ENCODE measurements at places on chromosomes 3 and 15. TPM values are rescaled to one million over a fixed set of nuclear protein-coding genes. Genes with fewer than 3 reads are reported as not detected.

The CISH gene
- 0.57 TPM for total RNA-seq

The NSUN3 gene
- total RNA-seq, result 14.4 TPM

The SST gene
- total RNA-seq, result not detected

The GRM7 gene
- total RNA-seq, result not detected

The ERICH6 gene
- total RNA-seq, result 0.28 TPM

- H3K36me3 ChIP-seq, result peaks cover 4% of the 10 kb centered on the region
- H3K27me3 ChIP-seq, result no peaks in the 10 kb centered on the region
- H3K4me3 ChIP-seq, result no peak overlapping the region
- H3K27ac ChIP-seq, result no peak overlapping the region
- H3K4me1 ChIP-seq, result no peaks in the 10 kb centered on the region
- DNase-seq, result no peak
Observed at GRCh38 chr3:58274027-58274614, 31.9 kb upstream of the RPP14 start.

GRCh38 chr3:49133226-49133951, 539 bp upstream of the LAMB2 start:
- H3K27me3 ChIP-seq, result no peaks in the 10 kb centered on the region
- no peaks in the 10 kb centered on the region for H3K36me3 ChIP-seq
- peaks cover 12% of the 10 kb centered on the region for H3K4me1 ChIP-seq
- H3K27ac ChIP-seq, result peak overlapping the region; percentile 91
- no peak for DNase-seq

- no peak overlapping the region for H3K27ac ChIP-seq
- H3K27me3 ChIP-seq, result no peaks in the 10 kb centered on the region
- H3K36me3 ChIP-seq, result peaks cover 7% of the 10 kb centered on the region
- no peak for DNase-seq
- H3K4me1 ChIP-seq, result no peaks in the 10 kb centered on the region
Observed at GRCh38 chr15:98939311-98940080, 68.1 kb downstream of the PGPEP1L start.

DNA sequence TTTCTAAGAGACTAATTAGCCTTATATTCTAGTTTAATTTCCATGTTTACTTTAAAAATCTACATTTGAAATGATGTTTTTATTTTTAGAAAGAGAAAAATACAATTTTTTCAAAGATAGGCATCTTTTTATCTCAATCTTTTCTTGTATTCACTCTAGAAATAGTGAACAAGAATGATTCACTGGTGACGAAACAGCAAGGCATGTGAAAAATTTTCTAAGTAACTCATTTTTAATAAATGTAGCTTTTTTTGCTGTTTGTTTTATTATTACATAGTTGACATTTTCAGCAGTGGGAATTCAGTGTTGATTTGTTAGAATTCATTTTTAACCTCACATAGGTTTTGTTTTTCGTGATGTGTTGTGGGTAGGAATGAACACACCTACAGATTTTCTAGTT, 1226.4 kb downstream of the NSUN3 start:
- H3K27me3 ChIP-seq, result no peaks in the 10 kb centered on the region
- H3K27ac ChIP-seq, result no peak overlapping the region
- DNase-seq, result no peak
- no peaks in the 10 kb centered on the region for H3K36me3 ChIP-seq
- no peaks in the 10 kb centered on the region for H3K4me1 ChIP-seq

The BNC1 gene
- total RNA-seq, result not detected

DNA sequence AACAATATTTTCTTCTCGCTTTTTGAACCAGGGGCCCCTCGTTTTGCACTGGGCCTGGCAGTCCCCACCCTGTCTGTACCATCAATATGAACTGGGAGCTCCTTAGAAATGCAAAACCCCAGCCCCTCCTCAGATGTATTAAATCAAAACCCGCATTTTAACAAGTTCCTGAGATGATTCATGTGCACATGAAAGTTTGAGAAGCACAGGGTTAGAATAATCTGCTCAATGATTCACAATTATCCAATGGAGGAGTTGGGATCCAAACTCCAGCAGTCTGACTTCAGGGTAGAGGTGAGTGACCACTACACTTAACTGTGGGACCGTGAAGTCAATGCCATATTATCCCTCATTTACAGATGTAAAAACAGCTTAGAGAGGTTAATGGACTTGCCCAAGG, 256.4 kb downstream of the IGSF11 start:
- DNase-seq, result no peak
- H3K36me3 ChIP-seq, result no peaks in the 10 kb centered on the region
- no peaks in the 10 kb centered on the region for H3K27me3 ChIP-seq
- no peak overlapping the region for H3K27ac ChIP-seq
- no peak overlapping the region for H3K4me3 ChIP-seq

DNA sequence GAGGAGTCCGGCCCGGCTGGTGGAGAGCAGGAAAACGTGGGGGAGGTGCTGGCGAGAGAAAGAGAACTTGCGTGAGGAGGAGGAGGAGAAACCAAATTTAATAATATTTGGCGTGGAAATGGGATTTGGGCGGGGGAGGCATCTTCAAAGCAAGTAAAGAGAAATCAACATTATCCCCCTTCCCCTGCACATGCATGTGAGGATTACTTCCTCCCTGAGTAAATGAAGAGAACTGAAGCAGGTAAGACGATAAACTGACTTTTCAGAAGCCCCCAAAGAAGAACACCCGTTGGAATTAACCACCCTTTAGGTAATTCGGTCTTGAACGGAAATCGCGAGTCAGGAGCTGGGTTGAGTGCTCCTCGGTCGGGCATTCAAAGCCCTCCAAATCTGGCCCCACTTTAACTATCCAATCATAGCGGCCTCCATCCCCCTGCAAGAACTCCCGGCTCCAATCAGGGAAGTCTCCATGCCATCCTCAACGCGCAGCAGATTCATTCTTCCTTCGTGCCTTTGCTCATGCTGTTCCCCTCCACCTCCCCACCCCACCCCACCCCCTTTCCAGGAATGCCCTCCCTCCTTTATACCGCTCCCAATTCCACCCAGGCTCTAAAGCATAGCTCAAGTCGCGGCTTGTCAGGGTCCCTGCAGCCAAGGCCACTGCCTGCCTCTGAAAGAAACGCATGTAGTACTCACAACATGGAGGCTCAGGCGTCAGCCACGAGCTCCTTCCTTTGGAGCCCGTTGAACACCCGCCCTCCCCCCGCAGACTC, 545 bp upstream of the RFX7 start:
- H3K27ac ChIP-seq, result peak overlapping the region; percentile 95
- H3K36me3 ChIP-seq, result no peaks in the 10 kb centered on the region
- peak overlapping the region; percentile 58 for H3K4me3 ChIP-seq
- H3K4me1 ChIP-seq, result peaks cover 12% of the 10 kb centered on the region

Data from Panc1 (cell line).